ENCODE measurements at places on chromosomes 13 and 19.

- no peak for DNase-seq
These were observed 65.2 kb downstream of the SLC15A1 start for GRCh38 chr13:98687319-98687718.

- no peak for DNase-seq
These were observed 29.8 kb upstream of the ASF1B start for GRCh38 chr19:14165990-14166830.

DNA sequence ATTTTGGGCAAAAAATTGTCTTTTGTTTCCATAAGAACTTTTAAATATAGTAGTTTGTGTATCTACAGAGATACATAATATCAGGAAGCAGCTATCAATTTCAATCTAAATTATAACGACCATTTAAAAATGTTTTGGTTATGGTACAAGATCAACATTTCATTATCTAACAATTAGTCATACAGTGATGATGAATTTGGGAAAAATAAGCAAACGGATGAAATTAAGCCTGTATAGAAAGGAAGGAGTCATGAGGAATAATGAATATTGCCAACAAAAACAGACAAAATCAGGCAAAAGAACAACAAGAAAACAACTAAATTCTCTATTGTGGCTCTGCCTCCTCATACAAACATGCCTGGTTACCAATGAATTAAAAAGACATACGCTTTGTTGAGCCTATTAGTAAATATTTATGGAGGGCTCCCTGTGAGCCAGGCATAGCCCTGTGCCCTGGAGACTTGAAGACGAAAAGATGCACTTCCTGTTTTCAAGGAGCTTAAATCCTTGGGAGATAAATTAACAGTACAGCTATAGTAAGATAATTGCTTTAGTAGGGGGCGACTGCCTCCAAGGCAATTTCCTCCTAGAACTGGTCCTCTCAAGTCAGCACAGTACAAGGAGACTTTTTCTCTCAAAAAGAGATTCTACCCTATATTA is 73.0 kb downstream of the NALCN start:
- DNase-seq = no peak

- no peak for DNase-seq
These were observed 28.5 kb downstream of the SLITRK1 start for GRCh38 chr13:83853771-83854170.
